ENCODE measurements at places on chromosomes 16 and 17.

DNA sequence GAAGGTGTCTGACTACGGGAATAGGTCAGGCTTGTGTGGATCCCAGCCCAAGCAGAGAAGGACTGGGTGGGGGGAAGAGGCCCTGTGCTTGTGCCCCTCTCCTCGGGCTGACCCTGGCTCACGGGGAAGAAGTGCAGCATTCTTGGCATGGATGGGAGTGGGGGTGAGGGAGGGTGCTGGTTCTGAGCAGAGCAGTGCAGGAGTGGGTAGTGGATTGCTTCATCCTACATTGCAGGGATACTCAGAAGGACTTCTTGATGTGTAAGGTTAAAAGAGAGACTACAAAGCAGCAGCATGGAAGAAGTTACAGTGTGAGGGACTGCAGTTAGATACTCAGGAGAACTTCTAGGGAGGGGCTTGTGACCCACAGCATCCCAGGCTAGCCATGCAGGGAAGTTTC, 2.1 kb downstream of the ARHGAP23 start:
- DNase-seq = no peak

- DNase-seq = peak; percentile 81
Observed at GRCh38 chr17:29155227-29155965, 24.8 kb downstream of the MYO18A start.

DNA sequence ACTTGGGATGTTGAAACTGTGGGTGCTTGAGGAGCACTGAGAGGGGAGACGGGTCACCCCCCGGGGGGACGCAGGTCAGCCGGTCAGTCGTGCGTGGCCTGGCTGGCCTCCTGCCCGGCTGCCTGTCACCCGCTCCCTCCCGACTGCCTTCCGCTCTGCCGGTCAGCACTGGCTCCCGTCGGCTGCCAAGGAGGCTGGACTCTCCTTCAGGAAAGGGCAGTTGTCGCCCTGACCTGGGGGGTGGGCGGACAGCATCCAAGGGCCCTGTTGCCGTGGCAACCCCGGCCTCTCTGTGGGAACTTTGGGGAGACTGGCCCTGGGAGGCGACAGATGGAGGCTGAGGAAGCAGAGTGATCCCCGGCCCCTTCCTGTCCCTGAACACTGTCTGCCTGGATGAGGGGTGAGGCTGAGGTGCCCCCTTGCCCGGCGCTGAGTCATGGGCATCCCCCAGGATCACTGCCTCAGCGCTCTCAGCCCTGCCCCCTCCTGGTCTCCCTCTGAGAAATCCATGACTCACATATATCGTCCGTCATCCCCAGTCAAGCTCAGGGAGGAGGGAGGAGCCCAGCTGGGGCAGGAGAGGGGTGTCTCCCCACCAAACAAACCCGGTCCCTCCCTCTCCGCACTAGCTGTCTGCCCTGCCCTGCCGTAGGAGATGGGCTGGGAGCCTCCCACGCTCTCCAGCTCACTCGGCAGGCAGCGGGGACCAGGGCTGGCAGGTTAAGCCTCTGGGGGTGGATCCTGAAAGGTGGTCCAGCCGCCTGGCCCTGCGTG, at the start of gene ADGRG1:
Gene ADGRG1 (plus strand): TSS at position 623 of the 774 bp plus-strand sequence. CDS start 21,658 bp downstream, outside the sequence.
- DNase-seq = peak; percentile 78

DNA sequence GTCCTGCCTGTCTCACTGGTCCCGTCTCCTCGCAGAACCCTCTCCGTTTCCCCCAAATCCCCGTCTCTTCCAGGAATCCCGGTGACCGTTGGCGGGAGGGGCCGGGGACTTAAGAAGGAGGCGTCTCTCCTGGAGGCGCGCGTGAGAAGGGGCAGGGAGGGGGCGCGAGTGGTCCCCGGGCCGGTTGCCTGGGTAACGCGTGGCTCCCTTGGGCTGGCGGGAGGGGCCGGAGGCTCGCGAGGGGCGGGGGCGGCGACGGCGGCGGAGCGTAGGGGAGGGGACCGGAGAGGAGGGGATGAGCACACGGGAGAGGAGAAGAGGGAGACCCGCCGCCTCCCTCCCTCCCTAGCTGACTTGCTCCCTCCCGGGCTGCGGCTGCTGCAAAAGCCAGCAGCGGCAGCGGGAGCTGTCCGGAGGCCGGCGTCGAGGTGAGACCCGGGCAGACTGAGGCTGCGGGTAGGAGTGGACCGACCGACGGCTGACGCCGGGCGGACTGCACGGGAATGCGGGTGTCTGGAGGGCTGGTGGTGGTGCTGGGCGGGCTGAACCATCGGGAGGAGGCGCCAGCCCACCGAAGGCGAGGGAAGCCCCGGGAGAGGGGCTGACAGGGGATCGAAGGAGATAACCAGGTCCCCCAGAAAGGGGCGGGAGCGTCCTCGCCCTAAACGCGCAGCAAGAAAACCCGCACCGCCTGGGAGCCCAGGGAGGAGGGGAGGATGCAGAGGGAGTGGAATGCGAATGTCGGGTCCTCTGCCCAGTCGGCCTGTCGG, at the start of gene PRRT2:
Gene PRRT2 (plus strand): TSS at position 298 of the 770 bp plus-strand sequence. CDS start 862 bp downstream, outside the sequence.
- peak; percentile 66 for DNase-seq

GRCh38 chr17:35289222-35289621, 46.4 kb downstream of the SLFN5 start:
- DNase-seq = no peak

GRCh38 chr17:40615068-40615840, 32.4 kb downstream of the SMARCE1 start:
- DNase-seq = no peak

GRCh38 chr16:82963653-82964052, 336.9 kb downstream of the CDH13 start:
- DNase-seq = no peak
